Vagina (tissue), 2 donors: ENCODE measurements at places on chromosomes 2 and 18. TPM values are rescaled to one million over a fixed set of nuclear protein-coding genes. Genes with fewer than 3 reads are reported as not detected.

AGPS gene
- 27.3 TPM for total RNA-seq

HOXD12 gene
- 1.7 TPM for total RNA-seq

CDH19 gene
- total RNA-seq: 18.2 TPM

CRACDL gene
- total RNA-seq: 6.4 TPM

ABCG5 gene
- total RNA-seq: not detected

REG3G gene
- total RNA-seq: not detected

SERPINB3 gene
- total RNA-seq: 464 TPM

UGT1A3 gene
- total RNA-seq: not detected

TBR1 gene
- not detected for total RNA-seq

MTA3 gene
- 46.7 TPM for total RNA-seq

ADAM23 gene
- 5.2 TPM for total RNA-seq

LIMS3 gene
- total RNA-seq: 2.2 TPM

CFAP221 gene
- total RNA-seq: 3.9 TPM

BCS1L gene
- total RNA-seq: 28.5 TPM

PTPRM gene
- total RNA-seq: 60.2 TPM

HSPD1 gene
- total RNA-seq: 127 TPM

TWIST2 gene
- total RNA-seq: 214 TPM

GALNT13 gene
- total RNA-seq: 0.25 TPM

SNED1 gene
- total RNA-seq: 55.5 TPM

TP53I3 gene
- 31.9 TPM for total RNA-seq

TEX44 gene
- total RNA-seq: not detected

SIX3 gene
- not detected for total RNA-seq

CCDC141 gene
- 2.0 TPM for total RNA-seq

FAM228A gene
- 0.98 TPM for total RNA-seq

RIOK3 gene
- 96.7 TPM for total RNA-seq

SERPINB13 gene
- total RNA-seq: 131 TPM

ADGRF3 gene
- 0.49 TPM for total RNA-seq

SMYD1 gene
- not detected for total RNA-seq

SP9 gene
- not detected for total RNA-seq

NMUR1 gene
- not detected for total RNA-seq

CFAP65 gene
- total RNA-seq: not detected

STAT4 gene
- 9.1 TPM for total RNA-seq

KCMF1 gene
- 29.7 TPM for total RNA-seq

PCBP1 gene
- total RNA-seq: 210 TPM

DHRS9 gene
- total RNA-seq: not detected

FHOD3 gene
- 5.6 TPM for total RNA-seq

ALPI gene
- not detected for total RNA-seq

ALLC gene
- total RNA-seq: not detected

NEU2 gene
- total RNA-seq: not detected

ALMS1 gene
- total RNA-seq: 25.0 TPM

VAMP5 gene
- 42.5 TPM for total RNA-seq

GALNT14 gene
- total RNA-seq: 1.7 TPM

ADAM17 gene
- 33.4 TPM for total RNA-seq
